ENCODE measurements at places on chromosomes 5 and 9.

GRCh38 chr5:56457887-56458812, 225.0 kb upstream of the ANKRD55 start:
- no peak for DNase-seq

GRCh38 chr5:109844148-109844547, 154.4 kb downstream of the MAN2A1 start:
- DNase-seq, result no peak

GRCh38 chr5:127885176-127885575, 182.0 kb downstream of the CCDC192 start:
- DNase-seq, result no peak

DNA sequence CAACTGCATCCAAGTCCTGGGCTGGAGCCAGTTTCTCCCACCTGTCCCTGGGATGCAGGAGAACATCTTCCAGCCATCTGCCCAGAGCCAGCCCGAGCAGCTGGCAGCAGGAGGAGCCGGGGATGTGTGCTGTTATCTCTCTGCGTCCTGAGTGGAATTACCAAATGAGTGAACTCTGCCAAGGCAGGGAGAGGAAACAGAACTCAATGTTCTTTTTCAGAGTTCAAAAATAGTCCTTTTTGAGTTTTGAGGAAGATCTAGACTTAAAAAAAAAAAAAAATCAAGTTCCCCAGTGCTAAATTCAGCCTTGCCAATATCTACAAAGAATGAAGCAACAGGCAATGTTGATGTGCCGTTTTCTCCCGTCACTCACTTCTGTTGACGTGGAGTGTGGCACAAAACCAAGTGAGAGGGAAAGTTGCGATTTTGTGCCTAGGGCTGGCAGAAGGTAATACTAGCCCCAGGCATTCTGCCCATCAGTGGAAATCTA, 56.2 kb downstream of the TMOD1 start:
- peak; percentile 81 for DNase-seq

- no peak for DNase-seq
These were observed 8.3 kb upstream of the CHD1 start for GRCh38 chr5:98936948-98937715.

GRCh38 chr9:112091810-112092209, 83.3 kb downstream of the SUSD1 start:
- DNase-seq, result peak; percentile 67

- peak; percentile 13 for DNase-seq
These were observed 293.0 kb downstream of the CDH12 start for GRCh38 chr5:22560147-22560546.

- DNase-seq, result no peak
These were observed 2.9 kb upstream of the MAML1 start for GRCh38 chr5:179729727-179730126.

DNA sequence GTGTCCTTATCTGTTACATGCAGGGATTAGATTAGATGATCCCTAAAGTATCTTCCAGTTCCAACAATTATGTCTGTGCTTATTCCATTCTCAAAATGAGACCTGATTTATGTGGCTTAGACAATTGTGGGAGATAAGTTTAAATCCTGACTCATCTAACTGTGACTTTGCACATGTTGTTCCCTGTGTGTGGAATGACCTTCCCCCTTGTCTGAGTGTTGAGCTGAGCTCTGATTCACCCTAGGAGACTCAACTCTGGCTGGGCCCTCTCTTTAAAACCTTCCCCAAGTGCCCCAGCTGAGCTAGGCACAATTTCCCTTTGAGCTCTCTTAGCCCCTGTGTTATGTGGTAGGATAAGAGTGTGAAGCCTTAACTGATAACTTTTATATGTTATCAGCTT, 118.9 kb upstream of the ELL2 start:
- DNase-seq, result no peak

- no peak for DNase-seq
These were observed 9.7 kb downstream of the TRIM7 start for GRCh38 chr5:181195249-181195761.

DNA sequence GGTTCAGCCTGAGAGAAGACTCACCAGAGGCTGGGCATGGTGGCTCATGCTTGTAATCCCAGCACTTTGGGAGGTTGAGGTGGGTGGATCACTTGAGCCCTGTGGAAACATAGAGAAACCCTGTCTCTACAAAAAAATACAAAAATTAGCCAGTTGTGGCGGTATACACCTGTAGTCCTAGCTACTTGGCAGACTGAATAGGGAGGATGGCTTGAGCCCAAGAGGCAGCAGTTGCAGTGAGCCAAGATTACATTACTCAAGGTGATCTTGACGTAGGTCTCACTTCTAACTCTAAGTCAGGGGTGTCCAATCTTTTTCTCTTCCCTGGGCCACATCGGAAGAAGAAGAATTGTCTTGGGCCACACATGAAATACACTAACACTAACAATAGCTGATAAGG, 16.2 kb upstream of the ATP6V1G1 start:
- DNase-seq, result no peak

DNA sequence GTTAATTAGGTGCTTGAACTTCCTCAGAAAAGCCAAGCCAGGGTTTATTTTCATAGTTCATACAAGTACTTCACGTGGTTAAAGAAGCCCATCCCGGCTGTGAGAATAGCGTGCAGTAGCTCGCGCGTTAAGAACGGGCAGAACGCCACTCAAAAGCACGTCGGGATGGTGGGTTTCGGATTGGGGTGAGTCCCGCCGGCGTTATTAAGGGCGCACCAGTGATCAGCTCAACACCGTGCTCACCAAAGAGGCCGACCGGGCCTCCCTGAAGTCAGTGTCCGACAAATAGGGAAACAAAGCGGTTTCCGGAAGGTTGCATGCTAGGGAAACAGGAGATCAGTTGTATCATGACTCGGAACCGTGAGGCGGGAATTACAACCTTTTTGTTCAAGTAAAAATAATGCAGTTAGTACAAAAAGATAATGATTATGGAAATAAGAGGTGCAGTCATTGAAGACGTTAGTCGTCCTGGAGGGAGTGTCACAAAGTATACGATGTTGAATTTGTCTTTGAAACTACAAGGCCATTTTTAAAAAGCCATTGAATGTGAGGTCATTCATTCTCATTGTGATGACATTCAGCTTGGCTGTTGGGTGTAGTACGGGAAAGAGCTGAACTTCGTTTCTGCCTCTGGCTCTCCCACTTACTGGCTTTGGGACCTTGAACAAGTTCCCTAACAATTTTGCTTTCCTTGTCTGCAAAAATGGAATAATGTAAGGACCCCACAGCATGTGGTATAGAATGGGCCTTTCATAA, 992 bp downstream of the SETD9 start:
- no peak for DNase-seq

GRCh38 chr9:90774682-90775081, 26.9 kb upstream of the SYK start:
- DNase-seq, result peak; percentile 16

DNA sequence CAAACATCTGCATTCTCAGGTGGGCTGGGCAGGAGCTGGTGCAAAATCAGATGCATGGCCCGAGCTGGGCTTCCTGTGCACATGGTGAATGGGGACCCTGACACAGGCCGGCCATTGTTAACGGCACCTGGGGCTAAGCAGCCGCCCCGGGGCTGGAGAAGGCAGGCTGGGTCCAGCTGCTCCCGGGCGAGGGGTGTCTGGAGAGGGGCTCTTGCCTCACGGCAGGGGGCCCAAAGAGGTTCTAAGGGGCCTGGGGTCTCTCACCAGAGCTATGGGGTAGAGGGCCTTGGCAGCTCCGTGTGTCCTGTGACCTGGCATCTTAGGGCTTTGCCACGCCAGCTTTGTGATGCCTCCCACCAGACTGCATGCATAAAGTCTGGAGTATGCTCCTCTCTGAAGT, 5.1 kb upstream of the QSOX2 start:
- DNase-seq, result no peak

DNA sequence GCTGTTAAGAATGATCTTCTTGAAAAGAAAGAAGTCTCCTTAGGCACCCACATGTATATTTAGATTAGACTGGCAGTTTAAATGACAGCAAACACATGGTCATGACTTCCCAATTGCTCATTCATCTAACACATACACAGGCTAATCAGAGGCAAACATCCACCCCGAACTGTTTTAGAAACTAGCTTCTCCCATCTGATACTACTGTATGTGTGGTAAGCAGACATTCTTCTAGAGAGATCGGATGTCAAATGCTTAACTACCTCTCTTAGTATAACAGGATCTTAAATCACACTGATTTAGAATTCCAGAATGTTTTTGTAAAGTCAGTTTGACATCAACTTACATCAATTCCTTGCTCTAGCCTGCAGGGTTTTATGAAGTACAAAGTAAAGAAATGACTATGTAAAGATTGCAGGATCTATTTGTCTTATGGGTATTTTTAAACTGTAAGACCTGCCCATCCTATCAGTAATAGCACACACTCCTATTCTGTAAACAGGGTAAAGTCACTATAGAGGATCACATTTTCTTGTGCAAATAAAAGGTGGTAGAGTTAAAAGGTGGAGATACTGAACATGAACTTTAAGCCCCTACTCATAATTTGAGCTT, 239.7 kb downstream of the MLLT3 start:
- no peak for DNase-seq

DNA sequence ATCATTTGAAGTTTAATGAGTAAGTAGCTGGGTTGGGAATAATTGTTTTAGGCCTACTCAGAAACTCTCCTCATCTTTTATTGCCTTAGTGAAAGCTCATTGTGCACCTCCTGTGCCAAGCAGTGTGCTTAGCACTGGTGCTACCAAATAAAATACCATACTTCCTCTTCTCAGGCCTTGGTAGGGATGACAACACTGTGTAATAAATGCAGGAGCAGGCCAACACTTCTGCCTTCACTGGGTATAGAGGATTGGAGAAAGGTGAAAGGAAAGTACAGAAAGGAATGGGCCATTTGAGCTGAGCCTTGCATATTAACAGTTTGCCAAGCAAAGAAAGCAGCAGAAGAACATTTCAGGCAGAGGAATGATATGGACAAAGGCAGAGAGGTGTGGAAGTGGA, 285.7 kb downstream of the NR3C1 start:
- DNase-seq, result no peak
